Stimulated activated naive CD4-positive, alpha-beta T cell treated with Interleukin-2 at 50 U/mL for 16 hours (primary cell): ENCODE measurements at places on chromosomes 2 and 18.

GRCh38 chr2:194090251-194090905, 1566.6 kb upstream of the SLC39A10 start:
- DNase-seq: no peak

DNA sequence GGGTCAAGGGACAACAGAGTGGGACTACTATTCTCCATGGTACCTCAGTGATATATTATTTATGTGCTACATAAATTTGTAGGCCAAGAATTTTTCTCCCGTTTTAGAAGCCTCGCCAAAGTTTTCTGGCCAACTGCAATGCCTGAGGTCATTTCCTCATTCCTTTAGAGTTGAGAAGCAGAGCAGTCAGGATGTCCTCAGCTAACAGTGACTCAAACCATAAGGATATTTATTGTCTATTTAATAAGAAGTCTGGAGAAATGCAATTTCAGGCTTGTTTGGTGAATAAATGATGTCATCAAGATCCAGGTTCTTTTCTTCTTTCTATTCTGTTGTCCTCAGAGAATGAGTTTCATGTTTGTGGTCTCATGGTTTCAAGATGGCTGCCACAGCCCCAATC, 91.0 kb downstream of the ADCYAP1 start:
- no peak for DNase-seq

GRCh38 chr2:121505005-121505404, 25.7 kb upstream of the RNU4ATAC start:
- DNase-seq: no peak

DNA sequence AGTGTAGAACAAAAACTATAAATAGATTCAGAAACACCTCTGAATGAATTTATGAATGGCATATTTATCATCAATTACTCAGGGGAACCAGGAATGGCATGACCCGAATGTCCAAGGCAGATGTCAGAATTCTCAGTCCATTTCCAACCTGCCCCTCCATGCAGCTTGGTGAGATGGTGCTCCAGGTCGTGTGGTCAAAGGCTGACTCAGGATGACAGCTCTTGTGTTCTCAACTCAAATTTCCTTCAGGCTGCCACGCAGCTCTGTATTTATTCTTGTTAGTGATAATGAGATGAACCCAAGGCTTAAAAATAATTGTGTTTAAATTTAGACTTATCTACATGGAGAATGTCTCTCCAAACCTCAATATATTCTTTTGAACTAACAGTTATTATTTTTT, 146.9 kb downstream of the METTL4 start:
- DNase-seq: no peak

DNA sequence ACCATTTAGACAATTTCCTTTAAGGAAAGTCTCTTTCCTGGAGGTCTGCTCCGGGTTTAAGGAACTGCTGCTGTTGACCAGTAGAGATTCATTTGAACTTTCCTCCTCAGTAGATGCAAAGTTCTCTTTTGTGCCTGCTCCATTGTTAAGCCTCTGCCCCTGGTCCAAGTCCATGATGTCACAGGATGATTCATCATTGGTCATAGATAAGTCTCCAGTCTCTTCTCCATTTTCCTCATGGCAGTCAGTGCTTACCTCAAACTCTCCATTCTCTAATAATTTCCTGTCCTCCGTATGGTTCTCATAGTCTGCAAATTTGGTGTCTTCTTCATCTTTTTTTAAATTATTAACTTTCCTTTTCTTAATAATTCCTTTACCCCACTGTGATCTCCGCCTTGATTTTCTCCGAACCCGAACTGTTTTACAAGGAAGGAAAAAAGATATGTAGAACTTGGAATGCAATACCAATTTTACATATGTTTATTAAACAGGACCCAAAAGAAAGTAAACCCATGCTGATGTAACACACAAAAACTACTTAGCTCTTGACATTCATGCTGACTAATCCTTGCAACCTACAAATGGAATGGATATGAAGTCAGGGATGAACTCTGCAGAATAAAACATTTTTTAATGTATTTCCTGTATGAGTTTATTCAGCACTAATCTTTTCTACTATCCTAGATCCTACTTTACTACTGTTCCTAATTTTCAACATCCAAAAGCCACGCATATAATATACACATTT, 169.1 kb downstream of the ATAD2B start:
- DNase-seq: no peak

DNA sequence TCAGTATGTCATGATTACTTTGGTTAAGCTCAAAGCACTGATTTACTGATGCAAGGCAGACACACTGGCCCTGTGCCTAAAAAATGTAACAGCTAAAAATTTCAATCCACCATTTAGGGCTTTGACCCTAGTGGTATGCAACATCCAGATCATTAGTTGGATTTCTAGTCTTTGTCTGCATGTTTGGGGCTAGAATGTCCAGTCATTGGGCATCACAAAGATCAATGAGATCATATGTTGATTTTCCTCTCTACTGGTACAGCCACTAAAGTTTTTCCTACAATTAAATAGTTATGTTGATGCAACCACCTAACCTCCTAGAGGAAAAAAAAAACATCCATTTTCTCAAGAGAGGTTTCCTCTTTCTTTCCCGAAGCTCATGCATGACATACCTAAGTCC, 53.4 kb upstream of the REV1 start:
- no peak for DNase-seq

DNA sequence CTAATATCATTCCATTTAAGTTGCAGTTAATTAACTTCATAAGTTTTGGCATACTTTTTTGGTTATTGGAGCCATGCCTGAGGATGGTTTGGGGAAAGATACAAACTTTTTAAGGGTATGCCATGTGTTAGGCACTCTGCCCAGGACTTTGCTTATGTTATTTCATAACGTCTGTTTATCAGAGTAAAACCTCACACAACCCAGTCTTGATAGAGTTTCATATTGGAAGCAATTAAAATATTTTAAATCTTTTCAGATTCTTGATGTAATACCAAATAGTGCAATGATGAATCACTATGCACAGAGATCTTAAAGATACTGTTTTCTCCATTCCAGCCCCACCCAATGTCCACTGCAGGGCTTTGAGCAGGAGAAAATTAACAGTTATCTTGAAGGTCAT, 529.1 kb upstream of the HNMT start:
- no peak for DNase-seq

DNA sequence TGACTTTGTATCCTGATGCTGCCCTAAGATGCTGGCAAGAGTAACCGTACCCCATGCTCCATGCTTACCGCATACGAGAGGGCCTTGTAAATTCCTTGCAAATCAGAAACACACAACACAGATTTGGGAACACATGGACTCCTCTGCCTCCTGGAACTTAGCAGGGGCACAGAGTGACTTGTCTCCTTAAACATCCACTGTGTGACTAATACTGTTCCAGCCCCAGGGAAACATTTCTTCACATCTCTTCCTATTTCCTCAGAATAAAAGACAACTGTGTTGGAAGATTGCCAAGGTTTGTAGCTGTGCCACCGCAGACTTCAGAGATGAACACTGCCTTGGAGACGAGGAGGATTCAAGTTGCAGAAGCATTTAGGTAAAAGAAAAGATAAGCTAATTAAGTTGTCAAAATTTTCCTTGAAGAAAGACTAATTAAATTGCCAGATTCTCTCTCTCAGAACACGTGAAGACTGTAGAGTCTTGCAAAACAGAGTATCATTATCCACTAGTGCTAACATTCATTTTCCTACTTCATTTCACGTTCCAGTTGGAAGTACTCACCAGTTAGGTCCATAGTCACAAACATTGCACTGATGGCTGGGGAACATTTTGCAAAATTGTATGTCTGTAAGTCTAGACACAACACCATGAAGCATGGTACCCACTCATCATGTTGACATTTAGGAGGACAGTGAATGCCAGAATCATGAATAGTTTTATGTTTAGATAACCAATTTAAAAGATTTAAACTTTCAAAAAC, 188.8 kb downstream of the TSN start:
- no peak for DNase-seq
